ENCODE measurements at places on chromosomes 12 and 14.

DNA sequence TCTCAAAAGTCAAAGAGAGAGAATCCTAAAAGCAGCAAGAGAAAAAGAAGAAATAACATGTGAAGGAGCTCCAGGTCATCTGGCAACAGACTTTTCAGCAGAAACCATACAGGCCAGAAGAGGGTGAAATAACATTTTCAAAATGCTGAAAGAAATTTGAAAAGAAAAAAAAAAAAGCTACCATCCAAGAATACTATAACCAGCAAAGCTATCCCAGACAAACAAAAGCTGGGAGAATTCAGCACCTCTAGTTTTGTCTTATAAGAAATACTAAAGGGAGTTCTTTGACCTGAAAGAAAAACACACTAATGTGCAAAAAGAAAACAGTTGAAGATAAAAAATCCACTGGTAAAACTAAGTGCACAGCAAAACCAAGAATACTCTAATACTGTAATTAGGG is 36.8 kb downstream of the SLC41A2 start:
- DNase-seq: no peak

DNA sequence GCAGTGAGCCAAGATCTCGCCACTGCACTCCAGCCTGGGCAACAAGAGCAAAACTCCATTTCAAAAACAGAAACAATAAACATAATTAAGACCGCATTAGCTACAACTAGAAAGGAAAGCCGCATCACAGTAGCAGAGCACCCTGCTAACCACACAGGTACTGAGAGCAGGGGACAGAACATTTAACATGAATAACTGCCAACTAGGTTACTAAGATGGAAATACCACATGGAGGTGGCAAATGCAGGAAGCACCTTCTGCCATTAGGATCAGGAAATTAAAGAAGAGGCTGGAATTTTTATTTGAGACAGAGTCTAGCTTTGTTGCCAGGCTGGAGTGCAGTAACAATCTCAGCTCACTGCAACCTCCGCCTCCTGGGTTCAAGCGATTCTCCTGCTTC is 41.9 kb downstream of the CDC42BPB start:
- no peak for DNase-seq

DNA sequence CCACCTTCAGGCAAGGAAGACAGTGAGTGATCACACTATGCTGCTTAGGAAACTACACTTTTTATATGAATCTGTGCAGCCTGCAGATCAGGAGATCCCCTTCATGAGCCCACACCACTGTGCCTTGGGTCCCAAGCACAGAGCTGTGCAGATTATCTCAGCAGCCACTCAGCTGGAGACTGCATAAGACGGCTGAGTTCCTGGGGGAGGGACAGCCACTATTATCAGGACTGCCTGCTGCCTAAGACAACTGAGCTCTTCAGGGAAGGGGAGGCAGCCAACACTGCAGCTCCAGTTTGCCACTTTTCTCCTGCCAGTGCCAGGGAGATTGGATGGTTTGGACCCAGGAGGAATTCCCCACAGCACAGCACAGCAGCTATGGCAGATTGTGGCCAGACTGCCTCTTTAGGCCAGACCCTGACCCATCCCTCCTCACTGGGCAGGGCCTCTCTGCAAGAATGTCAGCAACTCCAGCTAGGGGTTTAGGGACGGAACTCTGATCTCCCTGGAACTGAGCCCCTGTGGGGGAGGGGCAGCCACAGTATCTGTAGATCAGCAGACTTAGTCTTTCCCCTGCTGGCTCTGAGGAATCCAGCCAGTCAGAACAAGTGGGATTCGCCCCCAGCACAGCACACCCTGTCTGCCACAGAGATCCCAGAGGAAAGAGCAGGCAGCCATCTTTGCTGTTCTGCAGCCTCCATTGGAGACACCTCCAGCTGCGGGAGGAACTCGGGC is 141.3 kb downstream of the KLHL28 start:
- DNase-seq: no peak

GRCh38 chr12:98110536-98110935 is 404.9 kb upstream of the TMPO start:
- no peak for DNase-seq

GRCh38 chr14:36767603-36768281 is 106.1 kb downstream of the PAX9 start:
- DNase-seq: no peak

DNA sequence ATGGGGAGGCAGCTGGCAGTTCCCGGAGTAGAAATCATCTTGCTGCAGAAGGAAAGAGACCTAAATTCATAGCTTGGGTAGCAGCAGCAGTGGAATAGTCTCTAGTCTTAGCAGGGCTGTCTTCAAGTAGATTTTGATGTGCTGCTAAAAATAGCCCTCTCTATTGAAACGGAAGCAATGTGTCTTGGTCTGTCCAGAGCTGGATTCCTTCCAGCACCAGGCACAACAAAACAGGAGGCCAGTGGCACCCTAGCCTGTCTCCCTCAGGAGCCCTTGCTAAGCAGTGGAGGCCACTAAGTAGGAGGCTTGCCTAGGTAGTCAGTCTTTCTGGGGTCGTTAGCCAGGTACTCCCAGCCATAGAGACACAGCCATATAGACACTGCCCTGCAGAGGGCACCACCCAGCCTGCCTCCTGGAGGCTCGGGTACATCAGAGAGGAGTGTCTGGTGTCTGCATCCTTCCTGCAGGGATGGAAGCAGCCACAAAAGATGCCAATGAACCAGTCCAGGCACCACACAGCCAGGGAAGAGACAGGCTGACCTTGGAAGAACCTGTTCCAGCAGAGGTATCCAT is 97.5 kb downstream of the CRACR2A start:
- DNase-seq: no peak

- peak; percentile 43 for DNase-seq
These were observed 3.7 kb downstream of the KRT6B start for GRCh38 chr12:52448228-52448627.

DNA sequence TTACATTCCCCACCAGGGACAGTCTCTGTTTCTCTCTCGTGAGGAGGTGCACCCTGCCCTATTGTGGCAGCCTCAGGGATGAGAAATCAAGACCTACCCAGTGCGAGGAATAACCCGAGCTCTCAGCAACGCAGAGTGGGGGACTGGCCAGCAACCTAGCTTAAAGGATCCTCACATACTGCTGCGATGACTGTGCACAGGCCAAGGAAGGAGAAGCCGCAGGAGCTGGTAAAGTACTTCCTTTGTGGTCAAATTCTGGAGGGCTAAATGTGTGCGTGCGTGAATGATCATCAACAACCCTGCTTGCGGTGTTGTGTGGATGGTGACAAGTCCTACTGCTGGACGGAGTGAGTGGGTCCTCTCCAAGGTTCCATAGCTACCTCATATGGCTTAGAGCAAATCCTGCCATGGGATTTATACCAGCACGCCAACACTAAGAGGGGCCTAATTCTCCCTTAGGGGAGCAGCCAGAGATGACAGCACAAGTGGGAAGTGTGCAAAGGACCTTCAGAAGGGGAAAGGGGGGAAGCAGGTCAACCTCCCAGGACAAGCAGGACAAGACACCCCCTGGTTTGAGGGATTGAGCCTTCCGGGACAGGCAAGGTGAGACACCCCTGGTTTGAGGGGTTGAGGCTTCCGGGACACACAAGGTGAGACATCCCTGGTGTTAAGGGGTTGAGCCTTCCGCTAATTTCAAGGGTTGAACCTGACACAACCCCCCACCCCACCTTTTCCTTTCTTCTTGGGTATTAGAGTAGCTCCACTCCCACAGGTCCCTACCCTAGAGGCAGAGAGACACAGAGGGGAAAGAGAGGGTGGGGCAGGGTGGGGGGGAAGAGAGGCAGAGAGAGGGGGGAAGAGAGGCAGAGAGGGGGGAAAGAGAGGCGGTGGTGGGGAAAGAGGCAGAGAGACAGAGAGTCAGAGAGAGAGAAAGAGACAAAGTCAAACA is 58.8 kb upstream of the AP4S1 start:
- DNase-seq: no peak

GRCh38 chr12:105227879-105228278 is 8.1 kb downstream of the APPL2 start:
- peak; percentile 40 for DNase-seq

GRCh38 chr12:128823216-128823915 is 392 bp downstream of the SLC15A4 start:
- peak; percentile 30 for DNase-seq

DNA sequence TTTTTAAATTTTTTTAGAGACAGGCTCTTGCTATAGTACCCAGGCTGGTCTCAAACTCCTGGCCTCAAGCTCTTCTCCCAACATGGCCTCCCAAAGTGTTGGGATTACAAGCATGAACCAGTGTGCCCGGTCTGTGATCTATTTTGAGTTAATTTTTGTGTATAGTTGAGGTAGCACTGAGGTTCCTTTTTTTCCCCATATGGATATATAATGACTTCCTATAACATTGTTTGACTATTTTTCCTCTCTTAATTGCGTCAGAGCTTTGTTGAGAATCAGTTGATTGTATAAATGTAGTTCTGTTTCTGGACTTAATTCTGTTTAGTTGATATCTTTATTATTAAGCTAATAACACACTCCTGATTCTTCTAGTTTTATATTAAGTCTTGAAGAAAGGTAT is 8.6 kb upstream of the M6PR start:
- DNase-seq: peak; percentile 20

DNA sequence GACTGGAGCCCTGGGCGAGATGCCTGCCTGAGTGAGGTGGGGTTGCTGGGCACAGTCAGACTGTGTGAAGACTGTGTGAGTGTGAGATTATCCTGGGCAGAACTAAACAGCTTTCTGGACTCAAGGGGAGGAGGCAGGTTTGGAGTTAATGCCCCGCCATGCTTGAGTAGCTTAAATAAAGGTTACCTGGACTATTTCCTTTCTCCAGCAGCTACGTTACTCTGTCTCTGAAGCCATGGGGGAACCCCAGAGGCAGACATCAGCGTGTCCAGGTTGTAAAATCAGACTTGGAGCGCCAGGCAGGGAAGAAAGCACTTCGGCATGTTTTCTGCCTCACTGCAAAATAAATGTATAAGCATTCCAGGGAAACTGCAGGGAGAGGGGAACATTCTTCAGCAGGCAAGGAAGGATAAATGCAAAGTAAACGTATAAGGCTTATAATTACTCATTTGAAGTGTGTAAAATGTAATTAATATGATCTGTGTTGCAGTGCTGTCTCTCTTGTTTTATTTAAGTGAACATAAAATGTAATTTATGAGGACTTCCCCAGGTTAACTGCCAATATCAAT is 129.7 kb downstream of the CHST11 start:
- no peak for DNase-seq

GRCh38 chr12:6336889-6337853 is 4.7 kb downstream of the TNFRSF1A start:
- DNase-seq: no peak

- no peak for DNase-seq
These were observed 1081.0 kb downstream of the VRK1 start for GRCh38 chr14:97878206-97878605.

DNA sequence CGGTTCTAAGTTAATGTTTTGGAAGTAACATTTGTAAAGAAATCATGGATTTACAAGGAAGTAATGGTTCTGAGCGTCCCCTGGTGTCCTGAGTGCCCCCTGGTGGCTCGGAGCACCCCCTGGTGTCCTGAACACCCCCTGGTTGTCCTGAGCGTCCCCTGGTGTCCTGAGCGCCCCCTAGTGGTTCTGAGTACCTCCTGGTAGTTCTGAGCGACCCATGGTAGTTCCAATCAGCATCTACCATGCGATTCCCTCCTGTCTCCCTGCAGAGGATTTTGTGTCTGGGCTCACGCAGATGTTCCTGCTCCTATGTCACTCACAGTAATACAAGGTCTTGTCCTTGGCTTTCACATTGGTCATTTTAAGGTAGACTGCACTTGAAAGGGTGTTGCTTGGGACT is 1352.9 kb downstream of the TMEM121 start:
- peak; percentile 79 for DNase-seq

GRCh38 chr12:124453419-124454351 is 113.7 kb downstream of the NCOR2 start:
- peak; percentile 96 for DNase-seq

DNA sequence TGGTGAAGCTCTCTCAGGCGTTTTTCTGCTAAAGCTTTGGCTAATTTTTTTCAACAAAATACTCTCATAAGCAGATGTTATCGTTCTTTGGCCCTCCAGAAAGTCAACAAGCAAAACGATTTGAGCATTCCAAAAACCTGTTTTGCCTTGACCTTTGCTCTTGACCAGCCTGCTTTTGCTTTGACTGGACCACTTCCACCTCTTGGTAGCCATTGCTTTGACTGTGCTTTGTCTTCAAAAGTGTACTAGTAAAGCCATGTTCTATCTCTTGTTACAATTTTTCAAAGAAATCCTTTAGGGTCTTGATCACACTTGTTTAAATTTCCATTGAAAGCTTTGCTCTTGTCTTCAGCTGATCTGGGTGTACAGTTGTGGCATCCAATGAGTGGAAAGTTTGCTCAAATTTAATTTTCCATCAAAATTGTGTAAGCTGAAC is 10.7 kb upstream of the ARID4A start:
- no peak for DNase-seq

DNA sequence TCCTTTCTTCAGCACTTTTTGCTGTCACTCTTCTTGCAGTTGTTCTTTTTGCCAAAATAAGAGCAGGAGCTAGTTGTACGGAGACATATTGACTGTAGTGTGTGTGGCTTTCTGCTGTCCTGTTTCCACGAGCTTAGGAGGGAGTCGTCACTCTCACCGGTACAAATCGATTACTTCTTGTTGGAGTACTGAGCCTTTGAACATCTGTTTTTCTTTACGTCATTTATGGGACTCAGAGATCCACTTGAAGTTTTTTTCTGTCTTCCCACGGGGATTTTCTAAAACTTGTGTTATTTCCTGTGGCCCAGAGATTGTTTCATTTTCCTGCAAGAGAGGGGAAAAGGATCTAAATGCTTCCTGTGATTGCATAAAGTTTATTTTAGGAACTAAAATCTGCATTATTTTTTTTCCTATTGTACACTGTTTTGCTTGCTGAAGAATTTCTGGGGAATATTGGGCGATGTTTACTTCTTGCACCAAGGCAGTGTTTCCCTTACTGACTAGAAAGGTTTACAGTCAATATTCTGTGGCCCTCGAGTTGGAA is 199.8 kb upstream of the ARHGAP5 start:
- no peak for DNase-seq

DNA sequence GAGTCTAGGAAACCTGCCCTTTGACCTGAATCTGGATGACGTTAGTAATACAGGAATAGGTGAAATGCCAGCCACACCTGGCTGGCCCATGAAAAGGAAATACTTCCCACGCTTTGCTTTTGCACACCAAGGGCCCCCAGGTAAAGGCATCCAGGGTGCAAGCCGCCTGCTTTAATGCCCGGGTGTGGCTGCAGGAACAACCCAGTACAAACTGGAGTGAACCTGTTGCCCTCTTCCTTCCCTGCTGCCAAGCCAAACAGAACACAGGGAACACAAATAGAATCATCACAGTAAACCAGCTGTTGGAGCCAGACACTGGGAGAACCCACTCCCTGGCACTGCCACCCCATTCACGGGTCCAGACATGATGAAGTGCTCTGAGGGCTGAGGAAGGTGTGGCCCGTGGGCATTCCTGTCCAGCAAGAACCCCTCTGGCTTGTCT is 24.2 kb upstream of the FOS start:
- DNase-seq: no peak

- no peak for DNase-seq
These were observed 267.1 kb upstream of the PRKD1 start for GRCh38 chr14:30194741-30195148.

- peak; percentile 26 for DNase-seq
These were observed 6.1 kb upstream of the BDKRB2 start for GRCh38 chr14:96198430-96199130.
